Aorta (tissue), 5 donors: ENCODE measurements at places on chromosomes 7 and 10. TPM values are rescaled to one million over a fixed set of nuclear protein-coding genes. Genes with fewer than 3 reads are reported as not detected.

The RSPH10B2 gene
- not detected for polyA plus RNA-seq

The CTAGE15 gene
- not detected for polyA plus RNA-seq

The HERPUD2 gene
- 17.0 TPM for polyA plus RNA-seq

The SPDYE11 gene
- polyA plus RNA-seq = not detected

The FKBP6 gene
- 0.10 TPM for polyA plus RNA-seq

The AKR1C8 gene
- not detected for polyA plus RNA-seq

The UNCX gene
- not detected for polyA plus RNA-seq

The SLIT1 gene
- polyA plus RNA-seq = 0.25 TPM

The LDB1 gene
- 16.2 TPM for polyA plus RNA-seq

The ADCYAP1R1 gene
- polyA plus RNA-seq = not detected

The LLCFC1 gene
- not detected for polyA plus RNA-seq

The MMP21 gene
- polyA plus RNA-seq = not detected

The PUS7 gene
- polyA plus RNA-seq = 2.8 TPM

The IGFBP3 gene
- polyA plus RNA-seq = 173 TPM

The GSAP gene
- 5.8 TPM for polyA plus RNA-seq

The PLAC9 gene
- 72.6 TPM for polyA plus RNA-seq

The PTPRZ1 gene
- polyA plus RNA-seq = 4.1 TPM

The CDHR1 gene
- not detected for polyA plus RNA-seq

The ZNF789 gene
- 14.7 TPM for polyA plus RNA-seq

The CYP3A5 gene
- polyA plus RNA-seq = 24.3 TPM

The TAS2R38 gene
- not detected for polyA plus RNA-seq

The GFRA1 gene
- polyA plus RNA-seq = under 0.01 TPM

The ZNF316 gene
- 5.6 TPM for polyA plus RNA-seq

The KCTD7 gene
- polyA plus RNA-seq = 14.9 TPM

The UCMA gene
- polyA plus RNA-seq = not detected

The ACTL6B gene
- not detected for polyA plus RNA-seq

The HSPA12A gene
- 2.3 TPM for polyA plus RNA-seq

The ZCWPW1 gene
- polyA plus RNA-seq = 4.0 TPM

The CFAP69 gene
- polyA plus RNA-seq = 1.8 TPM

The CFAP46 gene
- polyA plus RNA-seq = not detected

The CDK6 gene
- polyA plus RNA-seq = 5.4 TPM

The RPS24 gene
- polyA plus RNA-seq = 4,061 TPM

The DNAJB6 gene
- 118 TPM for polyA plus RNA-seq

The AMPH gene
- polyA plus RNA-seq = 1.3 TPM

The GJC3 gene
- not detected for polyA plus RNA-seq

The TMEM236 gene
- polyA plus RNA-seq = 1.5 TPM

The MOSPD3 gene
- 14.0 TPM for polyA plus RNA-seq
